Activated CD8-positive, alpha-beta memory T cell treated with anti-CD3 and anti-CD28 coated beads, Interleukin-2, amount 10 ng/mL, durations not matched to agents 7 days and 5 days (primary cell): ENCODE measurements at places on chromosomes 16 and 17. TPM values are rescaled to one million over a fixed set of nuclear protein-coding genes. Genes with fewer than 3 reads are reported as not detected.

DNA sequence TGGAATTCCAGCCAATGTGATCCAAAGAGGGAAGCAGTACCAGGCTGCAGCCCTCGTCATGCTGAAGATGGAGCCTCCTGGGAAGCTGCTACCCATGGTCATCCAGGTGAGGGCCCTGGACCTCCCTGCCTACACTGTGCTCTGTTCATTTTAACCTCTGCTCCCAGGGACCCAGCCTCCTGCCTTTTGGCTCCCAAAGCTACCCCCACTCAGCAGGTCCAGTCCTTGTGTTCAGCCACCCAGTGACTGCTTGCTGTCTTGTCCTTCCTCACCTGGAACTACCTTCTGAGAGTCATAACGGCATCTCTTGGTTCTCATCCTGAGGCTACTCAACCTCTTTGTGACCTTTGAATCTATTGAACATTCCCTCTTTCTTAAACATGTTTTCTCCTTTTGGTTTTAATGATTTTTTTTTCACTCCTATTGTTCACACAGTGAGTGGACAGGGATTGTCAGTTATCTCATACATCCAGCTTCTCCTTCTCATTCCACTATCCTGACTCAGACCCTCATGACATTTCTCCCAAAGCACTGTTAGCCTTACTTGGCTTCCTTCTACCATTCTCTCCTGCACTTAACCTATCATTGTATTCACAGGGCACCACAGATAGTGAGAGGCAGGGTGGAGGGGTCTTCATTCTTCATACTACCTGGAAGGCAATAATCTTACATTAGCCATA lies 53.3 kb downstream of the GOSR1 start:
- no peaks in the 10 kb centered on the region for H3K36me3 ChIP-seq
- H3K27ac ChIP-seq: no peak overlapping the region
- no peaks in the 10 kb centered on the region for H3K4me1 ChIP-seq
- H3K27me3 ChIP-seq: no peaks in the 10 kb centered on the region

GRCh38 chr17:40341808-40342503 lies 22.6 kb downstream of the GJD3 start:
- no peaks in the 10 kb centered on the region for H3K27me3 ChIP-seq
- H3K4me1 ChIP-seq: peaks cover 79% of the 10 kb centered on the region
- DNase-seq: no peak
- H3K36me3 ChIP-seq: peaks cover 22% of the 10 kb centered on the region
- H3K27ac ChIP-seq: peak overlapping the region; percentile 54

GRCh38 chr17:74713171-74713755 lies 540 bp upstream of the CD300LF start:
- H3K4me1 ChIP-seq: peaks cover 6% of the 10 kb centered on the region
- H3K4me3 ChIP-seq: no peak overlapping the region
- no peak overlapping the region for H3K27ac ChIP-seq
- DNase-seq: no peak

GRCh38 chr16:12781777-12782176 lies 21.9 kb downstream of the CPPED1 start:
- H3K27ac ChIP-seq: peak overlapping the region; percentile 64
- DNase-seq: peak; percentile 64
- H3K4me3 ChIP-seq: no peak overlapping the region
- H3K4me1 ChIP-seq: peaks cover 10% of the 10 kb centered on the region
- H3K36me3 ChIP-seq: peaks cover 59% of the 10 kb centered on the region

DNA sequence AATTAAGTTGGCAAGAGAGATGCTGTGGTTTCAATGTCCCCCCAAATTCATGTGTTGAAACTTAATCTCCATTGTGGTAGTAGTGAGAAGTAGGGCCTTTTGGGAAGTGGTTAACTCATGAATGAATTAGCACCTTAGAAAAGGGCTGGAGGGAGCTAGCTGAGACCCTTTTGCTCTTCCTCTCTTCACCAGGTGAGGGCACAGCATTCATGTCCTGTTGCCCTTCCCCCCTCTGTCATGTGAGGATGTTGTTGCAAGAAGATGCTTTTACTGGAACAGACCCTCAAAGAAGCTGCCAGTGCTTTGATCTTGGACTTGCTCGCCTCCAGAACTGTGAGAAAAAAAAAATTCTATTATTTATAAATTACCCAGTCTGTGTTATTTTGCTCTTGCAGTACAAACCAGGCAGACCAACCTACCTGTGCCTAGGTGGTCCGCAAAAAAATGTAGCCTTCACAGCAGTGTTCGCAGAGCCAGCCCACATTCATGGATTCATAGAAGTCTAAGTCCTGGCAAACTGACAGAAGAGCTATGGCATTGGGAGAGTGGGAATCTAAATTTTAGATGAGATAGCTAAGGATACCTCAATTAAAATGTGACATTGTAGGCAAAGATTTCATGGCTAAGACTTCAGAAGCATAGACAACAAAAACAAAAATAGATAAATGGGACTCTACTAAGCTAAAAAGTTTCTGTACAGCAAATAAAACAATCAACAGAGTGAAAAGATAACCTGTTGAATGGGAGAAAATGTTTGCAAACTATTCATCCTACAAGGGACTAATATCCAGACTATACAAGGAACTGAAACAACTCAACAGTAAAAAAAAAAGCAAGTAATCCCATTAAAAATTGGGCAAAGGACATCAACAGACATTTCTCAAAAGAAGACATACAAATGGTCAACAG lies 32.0 kb upstream of the ABCA5 start:
- peaks cover 6% of the 10 kb centered on the region for H3K27me3 ChIP-seq
- no peaks in the 10 kb centered on the region for H3K36me3 ChIP-seq
- no peak overlapping the region for H3K4me3 ChIP-seq

DNA sequence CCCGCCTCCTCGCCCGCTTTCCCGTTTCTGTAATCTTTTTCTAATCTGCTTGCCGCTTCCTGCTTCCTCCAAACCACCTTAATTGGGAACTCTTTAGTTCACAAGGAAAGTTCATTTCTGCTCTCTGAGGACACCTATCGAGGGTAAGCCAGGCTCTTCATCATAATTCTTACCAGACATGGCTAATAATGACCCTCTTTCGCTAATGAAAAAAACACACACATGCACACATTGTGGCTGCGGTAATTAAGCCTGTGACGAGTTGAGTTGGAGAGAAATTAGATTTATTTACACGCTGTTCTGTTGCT lies 100.6 kb downstream of the ZNF423 start:
- peaks cover 4% of the 10 kb centered on the region for H3K4me1 ChIP-seq
- H3K4me3 ChIP-seq: no peak overlapping the region
- no peak for DNase-seq
- H3K27me3 ChIP-seq: peaks cover 32% of the 10 kb centered on the region
- H3K36me3 ChIP-seq: no peaks in the 10 kb centered on the region

GRCh38 chr16:5206331-5206990 lies 108.9 kb upstream of the EEF2KMT start:
- no peaks in the 10 kb centered on the region for H3K27me3 ChIP-seq
- DNase-seq: no peak
- H3K27ac ChIP-seq: no peak overlapping the region
- no peaks in the 10 kb centered on the region for H3K4me1 ChIP-seq

DNA sequence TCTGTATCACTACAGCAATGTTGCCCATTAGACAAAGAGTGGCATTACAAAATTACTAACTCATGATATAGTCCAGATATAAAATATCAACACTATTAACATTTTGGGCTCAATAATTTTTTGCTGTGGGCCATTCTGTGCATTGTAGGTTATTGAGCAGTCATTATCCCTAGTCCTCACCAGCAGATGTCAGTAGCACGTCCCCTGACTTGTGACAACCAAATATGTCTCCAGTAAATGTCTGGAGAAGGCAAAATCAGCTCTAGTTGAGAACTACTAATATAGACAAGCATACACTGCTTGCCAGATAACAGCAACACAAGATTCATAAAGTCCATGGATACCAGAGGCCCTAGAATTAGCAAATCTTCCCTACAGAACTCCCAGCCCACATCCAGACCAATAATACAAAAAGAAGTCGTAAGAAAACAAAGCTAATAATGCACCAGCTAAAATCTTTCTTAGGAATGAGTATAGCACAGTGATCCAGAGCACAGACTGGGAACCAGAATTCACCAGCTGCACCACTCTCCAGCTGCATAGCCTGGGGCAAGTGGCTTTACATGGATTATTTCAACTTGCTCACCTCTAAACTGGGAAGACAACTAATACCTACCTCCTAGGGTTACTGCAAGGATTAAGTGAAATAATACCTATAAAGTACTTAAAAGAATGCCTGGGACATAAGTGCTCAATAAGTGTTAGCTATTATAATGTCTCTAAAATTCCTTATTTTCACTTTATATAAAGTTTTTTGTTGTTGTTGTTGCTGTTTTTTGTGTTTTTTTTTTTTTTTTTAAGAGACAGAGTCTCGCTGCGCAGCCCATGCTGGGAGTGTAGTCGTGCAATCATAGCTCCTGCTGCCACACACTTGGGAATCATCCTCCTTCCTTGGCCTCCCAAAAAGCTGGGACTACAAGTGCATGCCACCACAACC lies 23.7 kb downstream of the HELZ start:
- H3K27ac ChIP-seq: no peak overlapping the region
- peaks cover 36% of the 10 kb centered on the region for H3K36me3 ChIP-seq
- no peaks in the 10 kb centered on the region for H3K27me3 ChIP-seq
- peak; percentile 48 for DNase-seq
- H3K4me1 ChIP-seq: peaks cover 23% of the 10 kb centered on the region

DNA sequence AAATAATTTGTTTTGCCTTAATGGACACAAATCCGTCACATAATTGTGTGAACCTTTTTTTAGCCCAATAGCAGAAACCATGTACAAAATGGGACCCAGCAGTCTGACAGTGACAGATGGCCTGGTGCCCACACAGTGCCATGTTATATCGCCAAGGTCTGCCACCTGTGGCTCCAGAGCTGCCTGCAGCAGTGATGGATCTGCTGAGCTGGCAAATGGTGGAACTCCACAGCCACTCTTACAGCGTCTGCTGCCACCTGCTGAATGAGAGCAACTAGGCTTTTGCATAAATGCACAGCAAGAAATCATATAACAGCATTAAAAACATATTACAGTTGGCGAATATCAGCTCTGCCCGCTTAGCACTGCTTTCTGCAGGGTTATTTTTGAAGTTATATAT lies 59.4 kb downstream of the NUP93 start:
- H3K36me3 ChIP-seq: no peaks in the 10 kb centered on the region
- no peak overlapping the region for H3K4me3 ChIP-seq
- DNase-seq: peak; percentile 71
- no peak overlapping the region for H3K27ac ChIP-seq

- H3K27ac ChIP-seq: no peak overlapping the region
- H3K36me3 ChIP-seq: no peaks in the 10 kb centered on the region
- no peak overlapping the region for H3K4me3 ChIP-seq
- no peak for DNase-seq
- H3K4me1 ChIP-seq: no peaks in the 10 kb centered on the region
Observed at GRCh38 chr16:7405166-7405565, 72.5 kb downstream of the RBFOX1 start.

GRCh38 chr16:79415983-79416640 lies 184.4 kb downstream of the MAF start:
- H3K4me3 ChIP-seq: peak overlapping the region; percentile 18
- peaks cover 2% of the 10 kb centered on the region for H3K27me3 ChIP-seq
- H3K4me1 ChIP-seq: peaks cover 20% of the 10 kb centered on the region
- H3K36me3 ChIP-seq: no peaks in the 10 kb centered on the region
- DNase-seq: peak; percentile 50
- H3K27ac ChIP-seq: peak overlapping the region; percentile 19

DNA sequence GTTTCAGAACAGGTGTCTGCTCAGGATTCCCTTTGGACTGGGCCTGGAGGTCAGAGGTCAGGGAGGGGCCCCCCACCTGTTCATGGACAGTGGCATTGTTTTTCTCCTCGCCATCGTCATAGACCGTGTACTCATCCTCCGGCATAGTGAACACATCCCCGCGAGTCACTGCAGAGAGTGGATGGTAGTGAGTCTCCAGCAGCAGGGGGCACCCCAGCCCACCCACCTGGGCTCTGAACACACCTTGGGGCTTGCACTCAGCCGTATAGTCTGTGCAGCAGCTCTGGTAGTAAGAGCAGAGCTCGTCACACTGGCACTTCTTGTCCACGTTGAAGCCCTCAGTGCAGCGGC lies 448 bp downstream of the VTN start:
- no peak overlapping the region for H3K27ac ChIP-seq
- H3K4me1 ChIP-seq: peaks cover 20% of the 10 kb centered on the region
- H3K36me3 ChIP-seq: no peaks in the 10 kb centered on the region
- DNase-seq: no peak

DNA sequence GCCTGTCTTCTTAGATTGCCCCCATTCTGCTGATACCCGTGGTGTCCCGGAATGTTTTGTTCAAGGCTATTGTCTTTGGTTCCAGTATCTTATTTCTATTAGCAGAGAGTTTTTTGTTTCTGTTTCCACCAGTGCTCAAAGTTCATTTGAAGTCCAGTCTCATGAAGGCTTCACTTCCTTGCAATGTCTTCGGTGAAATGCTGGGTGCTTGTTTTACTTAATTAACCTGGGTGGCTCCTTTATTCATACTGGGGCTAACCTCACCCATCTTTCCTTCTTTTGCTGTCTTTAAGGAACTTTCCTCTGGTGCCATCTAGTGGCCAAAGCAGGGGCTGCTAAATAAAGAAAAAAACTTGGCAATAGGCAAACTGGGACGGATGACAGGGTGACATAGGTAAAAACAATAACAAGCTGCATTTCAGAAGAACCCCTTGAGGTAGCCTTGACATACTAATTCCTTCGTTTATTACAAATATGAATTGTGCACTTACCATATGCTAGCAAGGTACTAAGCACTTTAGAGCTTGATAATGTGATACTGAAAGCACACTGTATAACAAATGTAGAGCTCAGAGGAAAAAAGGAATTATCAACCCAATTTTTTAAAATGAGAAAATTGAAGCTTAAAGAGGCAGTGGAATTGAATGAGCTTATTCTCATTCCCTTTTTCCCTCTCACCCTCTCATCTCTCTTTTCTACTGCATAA lies 2.8 kb upstream of the SMIM36 start:
- H3K27ac ChIP-seq: no peak overlapping the region
- H3K36me3 ChIP-seq: no peaks in the 10 kb centered on the region
- peaks cover 29% of the 10 kb centered on the region for H3K27me3 ChIP-seq
- peak; percentile 77 for DNase-seq
- peaks cover 18% of the 10 kb centered on the region for H3K4me1 ChIP-seq

GRCh38 chr17:77495575-77495974 lies 354.8 kb downstream of the SEC14L1 start:
- peaks cover 20% of the 10 kb centered on the region for H3K4me1 ChIP-seq
- no peaks in the 10 kb centered on the region for H3K27me3 ChIP-seq
- peaks cover 24% of the 10 kb centered on the region for H3K36me3 ChIP-seq
- H3K27ac ChIP-seq: no peak overlapping the region

DNA sequence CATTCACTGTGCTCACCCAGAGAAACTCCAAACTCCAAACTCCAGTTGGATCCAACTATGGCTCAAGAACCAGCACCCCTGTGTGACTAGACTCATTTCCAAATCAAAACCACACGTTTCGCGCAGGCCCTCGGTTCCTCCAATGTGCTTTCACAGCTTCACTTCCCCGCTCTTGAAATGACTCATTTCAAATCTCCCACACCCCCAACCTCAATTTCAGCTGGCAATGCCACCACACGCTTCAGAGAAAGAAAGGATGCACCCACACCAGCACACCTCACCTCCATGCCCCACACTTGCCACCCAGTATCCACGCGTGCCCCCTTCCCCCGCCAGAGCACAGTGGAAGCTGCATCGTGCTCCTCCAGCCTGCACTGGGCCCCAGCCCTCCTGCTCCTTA lies 9.0 kb downstream of the TMEM92 start:
- peaks cover 26% of the 10 kb centered on the region for H3K4me1 ChIP-seq
- H3K27me3 ChIP-seq: peaks cover 23% of the 10 kb centered on the region
- peak; percentile 74 for DNase-seq
- H3K4me3 ChIP-seq: no peak overlapping the region

GRCh38 chr17:4764595-4764994 lies 7.1 kb upstream of the TM4SF5 start:
- no peak for DNase-seq
- no peak overlapping the region for H3K4me3 ChIP-seq
- no peaks in the 10 kb centered on the region for H3K4me1 ChIP-seq

Gene KRTAP4-9
- total RNA-seq: not detected

Gene CTNS
- total RNA-seq: 9.7 TPM

Gene TNFRSF17
- not detected for total RNA-seq

Gene CBX2
- total RNA-seq: 6.8 TPM

Gene RAMP2
- not detected for total RNA-seq

Gene DCAKD
- 29.4 TPM for total RNA-seq
